ENCODE measurements at places on chromosomes 1 and 21. TPM values are rescaled to one million over a fixed set of nuclear protein-coding genes. Genes with fewer than 3 reads are reported as not detected.

DNA sequence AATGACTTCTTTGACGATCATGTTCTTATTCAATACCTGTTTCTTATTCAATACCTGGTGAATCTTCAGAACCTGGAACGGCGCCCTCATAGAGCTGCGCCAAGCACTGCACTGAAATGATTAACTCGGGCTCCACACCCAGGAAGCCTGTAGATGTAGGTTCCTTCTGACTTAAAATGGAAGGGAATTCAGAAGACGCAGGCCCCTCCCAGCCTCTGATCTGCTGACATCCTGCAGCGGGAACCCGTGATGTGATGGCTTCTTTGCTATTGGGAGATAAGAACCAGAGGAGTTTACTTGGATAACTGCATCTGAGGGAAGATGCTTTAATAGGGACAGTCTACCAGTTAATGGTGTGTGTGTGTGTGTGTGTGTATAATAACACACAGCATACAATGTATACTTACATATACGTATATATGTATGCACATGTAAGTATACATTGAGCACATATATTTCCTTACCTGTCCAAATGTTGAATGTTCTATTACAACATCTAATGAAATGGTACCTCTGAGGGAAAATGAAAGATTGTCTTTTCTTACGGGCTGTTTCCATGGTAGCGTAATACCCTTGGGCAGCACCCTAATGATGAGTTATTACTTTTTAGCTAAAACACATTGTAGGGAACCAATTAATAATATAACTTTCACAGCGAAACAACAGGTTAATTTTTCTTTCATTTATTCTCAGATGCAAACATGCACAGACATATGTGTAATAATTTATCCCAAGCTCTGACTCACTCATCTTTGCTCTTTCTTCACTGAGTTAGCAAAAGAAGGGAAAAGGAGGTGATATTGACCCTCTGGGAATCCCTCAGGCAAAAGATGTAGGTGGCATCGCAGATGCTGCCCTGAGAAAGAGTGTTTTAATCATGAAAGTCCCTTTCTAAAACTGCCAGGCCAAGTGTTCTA is 379.8 kb downstream of the SIPA1L2 start:
- H3K4me1 ChIP-seq = peaks cover 12% of the 10 kb centered on the region
- H3K27ac ChIP-seq = no peak overlapping the region
- H3K27me3 ChIP-seq = peaks cover 10% of the 10 kb centered on the region
- H3K36me3 ChIP-seq = no peaks in the 10 kb centered on the region
- DNase-seq = no peak

GRCh38 chr1:231397886-231398671 is 24.0 kb downstream of the EGLN1 start:
- H3K4me1 ChIP-seq = peaks cover 33% of the 10 kb centered on the region
- no peak overlapping the region for H3K27ac ChIP-seq
- DNase-seq = no peak

GRCh38 chr1:201226859-201227488 is 36.4 kb downstream of the IGFN1 start:
- H3K27ac ChIP-seq = no peak overlapping the region
- peak; percentile 54 for DNase-seq
- peaks cover 5% of the 10 kb centered on the region for H3K27me3 ChIP-seq
- peaks cover 5% of the 10 kb centered on the region for H3K4me1 ChIP-seq
- no peaks in the 10 kb centered on the region for H3K36me3 ChIP-seq
- no peak overlapping the region for H3K4me3 ChIP-seq

GRCh38 chr1:160675641-160676410 is 29.0 kb upstream of the SLAMF1 start:
- peaks cover 22% of the 10 kb centered on the region for H3K27me3 ChIP-seq
- H3K4me1 ChIP-seq = no peaks in the 10 kb centered on the region

DNA sequence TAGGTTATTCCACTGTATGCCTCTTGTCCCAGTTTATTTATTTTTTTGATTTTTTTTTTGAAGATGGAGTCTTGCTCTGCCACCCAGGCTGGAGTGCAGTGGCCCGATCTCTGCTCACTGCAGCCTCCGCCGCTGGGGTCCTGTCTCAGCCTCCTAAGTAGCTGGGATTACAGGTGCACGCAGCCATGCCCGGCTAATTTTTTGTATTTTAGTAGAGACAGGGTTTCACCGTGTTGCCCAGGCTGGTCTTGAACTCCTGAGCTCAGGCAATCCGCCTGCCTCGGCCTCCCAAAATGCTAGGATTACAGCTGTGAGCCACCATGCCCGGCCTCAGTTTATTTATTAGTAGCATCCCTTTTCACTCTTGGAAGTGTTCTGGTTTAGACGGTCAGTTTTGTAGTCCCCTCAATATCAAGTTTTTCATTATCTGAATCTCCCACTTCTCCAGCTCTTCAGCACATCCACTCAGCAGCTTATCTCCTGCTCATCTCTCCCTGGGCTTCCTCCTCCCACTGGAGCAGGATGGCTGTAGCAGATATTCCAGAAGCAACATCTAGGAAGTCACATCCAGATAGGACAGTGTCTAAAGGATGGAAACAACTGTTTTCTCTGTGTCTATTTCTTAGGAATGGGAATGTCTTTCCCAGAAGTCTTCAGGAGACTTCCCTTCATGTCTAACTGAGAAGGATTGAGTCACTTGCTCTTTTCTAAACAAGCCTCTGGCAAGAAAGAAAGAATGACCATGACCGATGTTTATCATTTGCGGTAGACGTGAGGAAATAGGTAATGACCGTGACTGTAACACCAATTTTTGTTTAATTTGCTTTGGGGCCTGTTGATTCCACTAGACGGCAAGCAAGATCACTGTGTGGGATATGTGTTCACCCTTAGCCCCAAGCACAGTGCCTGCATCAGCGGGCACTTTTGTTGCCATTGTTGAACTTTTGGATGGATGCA is 14.4 kb downstream of the CCDC190 start:
- H3K4me3 ChIP-seq = no peak overlapping the region
- peaks cover 3% of the 10 kb centered on the region for H3K27me3 ChIP-seq
- H3K36me3 ChIP-seq = no peaks in the 10 kb centered on the region
- no peaks in the 10 kb centered on the region for H3K4me1 ChIP-seq
- DNase-seq = no peak

DNA sequence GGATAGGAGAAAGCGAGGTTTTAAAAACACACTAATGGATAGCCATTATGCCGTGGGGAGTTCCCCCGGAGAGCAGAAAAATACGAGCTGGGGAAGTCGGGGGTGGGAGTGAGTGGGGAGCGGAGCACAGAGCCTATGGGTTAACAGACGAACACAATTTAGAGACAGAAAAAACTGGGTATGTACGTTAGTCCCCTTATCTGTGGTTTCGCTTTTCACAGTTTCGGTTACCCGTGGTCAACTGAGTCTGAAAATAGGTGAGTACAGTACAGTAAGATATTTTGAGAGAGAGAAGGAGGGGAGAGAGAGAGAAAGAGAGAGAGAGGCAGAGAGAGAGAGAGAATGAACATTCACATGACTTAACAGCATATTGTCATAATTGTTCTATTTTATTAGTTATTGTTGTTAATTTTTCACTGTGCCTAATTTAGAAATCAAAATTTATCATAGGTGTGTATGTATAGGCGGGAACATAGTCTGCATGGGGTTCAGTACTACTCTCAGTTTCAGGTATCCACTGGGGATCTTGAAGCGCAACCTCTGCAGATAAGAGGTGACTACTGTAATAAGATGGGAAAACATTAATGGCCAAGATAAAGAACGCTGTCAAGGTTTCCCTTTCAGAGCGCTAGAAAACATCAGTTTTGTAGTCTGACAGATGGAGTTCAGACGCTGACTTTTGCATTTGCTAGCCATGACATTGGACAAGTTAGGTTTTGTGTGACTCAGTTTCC is 125.6 kb upstream of the LMO4 start:
- no peak overlapping the region for H3K4me3 ChIP-seq
- peaks cover 26% of the 10 kb centered on the region for H3K4me1 ChIP-seq
- no peak overlapping the region for H3K27ac ChIP-seq
- no peak for DNase-seq
- no peaks in the 10 kb centered on the region for H3K36me3 ChIP-seq
- peaks cover 5% of the 10 kb centered on the region for H3K27me3 ChIP-seq

DNA sequence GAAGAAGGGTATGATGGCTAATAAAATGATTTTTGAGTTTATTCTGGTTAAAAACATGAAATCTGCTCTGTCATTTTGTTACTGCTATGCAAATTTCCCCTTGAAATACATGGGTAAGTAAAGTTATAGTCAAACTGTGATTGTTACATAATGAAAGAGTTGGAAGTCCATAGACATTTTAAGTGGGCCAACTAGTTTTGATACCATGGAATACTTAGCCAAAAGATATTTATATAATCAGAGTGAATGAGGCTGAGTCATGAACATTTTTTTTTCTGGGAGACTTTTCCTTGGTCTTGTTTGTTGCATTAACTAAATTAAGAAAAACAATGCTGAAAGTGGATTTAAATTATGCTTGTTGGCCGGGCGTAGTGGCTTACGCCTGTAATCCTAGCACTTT is 58.2 kb upstream of the MPC2 start:
- H3K4me3 ChIP-seq = no peak overlapping the region
- peaks cover 21% of the 10 kb centered on the region for H3K36me3 ChIP-seq
- DNase-seq = no peak

DNA sequence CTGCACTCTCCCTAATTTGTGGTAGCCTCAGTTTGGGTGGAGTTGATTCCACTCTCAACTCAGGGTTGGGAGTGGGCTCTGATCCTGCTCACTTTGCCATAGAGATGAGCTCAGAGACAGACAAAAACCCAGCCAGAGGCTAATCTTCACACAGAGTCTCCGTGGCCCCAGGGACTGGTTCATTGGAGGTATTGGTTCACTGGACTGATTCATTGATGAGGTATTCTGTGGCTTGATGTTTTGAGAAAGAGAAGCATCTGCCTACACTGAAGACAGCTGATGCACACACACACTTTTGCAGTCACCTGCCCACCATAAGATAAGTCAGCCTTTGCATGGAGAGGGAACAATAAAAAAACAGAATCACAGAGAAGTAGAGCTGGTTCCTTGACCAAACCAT is 183.8 kb downstream of the AJAP1 start:
- DNase-seq = no peak
- H3K27ac ChIP-seq = no peak overlapping the region
- peaks cover 8% of the 10 kb centered on the region for H3K4me1 ChIP-seq
- no peaks in the 10 kb centered on the region for H3K36me3 ChIP-seq

GRCh38 chr1:192858456-192858855 is 49.6 kb downstream of the RGS2 start:
- H3K4me1 ChIP-seq = peaks cover 4% of the 10 kb centered on the region
- H3K36me3 ChIP-seq = peaks cover 4% of the 10 kb centered on the region
- H3K4me3 ChIP-seq = no peak overlapping the region
- no peaks in the 10 kb centered on the region for H3K27me3 ChIP-seq
- H3K27ac ChIP-seq = peak overlapping the region; percentile 43
- no peak for DNase-seq

GRCh38 chr1:39613250-39613649 is 26.2 kb downstream of the HEYL start:
- H3K4me1 ChIP-seq = no peaks in the 10 kb centered on the region
- no peak for DNase-seq
- no peak overlapping the region for H3K4me3 ChIP-seq
- peaks cover 18% of the 10 kb centered on the region for H3K27me3 ChIP-seq

GRCh38 chr1:116952738-116953275 is 43.1 kb downstream of the PTGFRN start:
- H3K36me3 ChIP-seq = peaks cover 25% of the 10 kb centered on the region
- DNase-seq = no peak
- no peaks in the 10 kb centered on the region for H3K27me3 ChIP-seq
- no peak overlapping the region for H3K4me3 ChIP-seq
- H3K27ac ChIP-seq = no peak overlapping the region
- peaks cover 40% of the 10 kb centered on the region for H3K4me1 ChIP-seq

- H3K27ac ChIP-seq = no peak overlapping the region
- no peaks in the 10 kb centered on the region for H3K27me3 ChIP-seq
- H3K4me1 ChIP-seq = peaks cover 29% of the 10 kb centered on the region
- H3K36me3 ChIP-seq = no peaks in the 10 kb centered on the region
- DNase-seq = no peak
- peak overlapping the region; percentile 22 for H3K4me3 ChIP-seq
Measured at GRCh38 chr1:101257500-101258325, 20.9 kb downstream of the S1PR1 start.

- DNase-seq = no peak
- peaks cover 56% of the 10 kb centered on the region for H3K27me3 ChIP-seq
- H3K36me3 ChIP-seq = no peaks in the 10 kb centered on the region
- no peak overlapping the region for H3K4me3 ChIP-seq
- no peak overlapping the region for H3K27ac ChIP-seq
- H3K4me1 ChIP-seq = peaks cover 10% of the 10 kb centered on the region
Measured at GRCh38 chr1:114671939-114672275, 2.1 kb upstream of the DENND2C start.

- H3K36me3 ChIP-seq = no peaks in the 10 kb centered on the region
- no peaks in the 10 kb centered on the region for H3K27me3 ChIP-seq
- no peak for DNase-seq
- H3K4me1 ChIP-seq = peaks cover 11% of the 10 kb centered on the region
Measured at GRCh38 chr1:168141871-168142385, 5.2 kb upstream of the GPR161 start.

HOOK1 gene
- total RNA-seq = 21.2 TPM

LGR6 gene
- 6.9 TPM for total RNA-seq

GPR37L1 gene
- 0.24 TPM for total RNA-seq

F13B gene
- 0.48 TPM for total RNA-seq

KCNC4 gene
- 4.8 TPM for total RNA-seq

CCDC17 gene
- 3.6 TPM for total RNA-seq

EDARADD gene
- 14.8 TPM for total RNA-seq

Measured in type B pancreatic cell (in vitro differentiated cells).